ENCODE measurements at places on chromosomes 5 and 9.

DNA sequence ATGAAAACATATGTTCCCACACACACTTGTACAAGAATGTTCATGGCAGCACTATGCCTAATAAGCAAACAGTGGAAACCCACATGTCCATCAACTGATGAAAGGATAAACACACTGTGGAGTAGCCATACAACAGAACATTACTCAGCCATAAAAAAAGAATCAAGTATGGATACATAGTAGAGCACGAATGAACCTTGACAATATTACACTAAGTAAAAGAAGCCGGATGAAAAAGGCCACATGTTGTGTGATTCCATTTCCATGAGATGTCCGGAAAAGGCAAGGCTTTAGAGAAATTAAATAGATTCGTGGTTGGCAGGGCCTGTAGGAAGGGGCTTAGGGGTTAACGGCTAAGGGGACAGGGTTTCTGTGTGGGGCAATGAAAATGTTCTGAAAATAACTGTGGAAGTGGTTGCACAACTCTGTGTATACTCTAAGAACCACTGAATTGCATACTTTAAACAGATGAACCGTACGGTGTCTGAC lies 51.4 kb downstream of the COL23A1 start:
- no peak for DNase-seq

DNA sequence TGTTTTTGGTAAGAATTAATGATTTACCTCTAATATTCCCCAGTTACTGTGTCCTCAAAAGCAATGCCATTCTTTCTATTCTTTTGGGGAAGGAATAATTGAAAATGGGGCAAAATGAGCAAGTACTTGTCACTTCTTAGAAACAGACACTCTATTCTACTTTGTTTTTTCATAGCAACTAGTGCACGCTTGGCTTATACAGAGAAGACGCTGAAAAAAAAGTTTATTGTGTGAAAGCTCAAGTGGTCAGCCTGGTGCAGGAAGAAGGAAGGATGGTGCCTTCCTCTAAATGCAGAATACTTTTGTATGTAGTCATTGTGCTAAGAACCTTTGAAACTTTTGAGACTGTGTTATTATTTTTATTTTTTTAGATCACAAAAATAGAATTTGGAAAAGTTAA lies 29.6 kb downstream of the ANKDD1B start:
- no peak for DNase-seq

- DNase-seq: no peak
Measured at GRCh38 chr9:3954331-3955304, 345.2 kb downstream of the GLIS3 start.

- DNase-seq: no peak
Measured at GRCh38 chr9:137070906-137071275, 534 bp upstream of the SAPCD2 start.

DNA sequence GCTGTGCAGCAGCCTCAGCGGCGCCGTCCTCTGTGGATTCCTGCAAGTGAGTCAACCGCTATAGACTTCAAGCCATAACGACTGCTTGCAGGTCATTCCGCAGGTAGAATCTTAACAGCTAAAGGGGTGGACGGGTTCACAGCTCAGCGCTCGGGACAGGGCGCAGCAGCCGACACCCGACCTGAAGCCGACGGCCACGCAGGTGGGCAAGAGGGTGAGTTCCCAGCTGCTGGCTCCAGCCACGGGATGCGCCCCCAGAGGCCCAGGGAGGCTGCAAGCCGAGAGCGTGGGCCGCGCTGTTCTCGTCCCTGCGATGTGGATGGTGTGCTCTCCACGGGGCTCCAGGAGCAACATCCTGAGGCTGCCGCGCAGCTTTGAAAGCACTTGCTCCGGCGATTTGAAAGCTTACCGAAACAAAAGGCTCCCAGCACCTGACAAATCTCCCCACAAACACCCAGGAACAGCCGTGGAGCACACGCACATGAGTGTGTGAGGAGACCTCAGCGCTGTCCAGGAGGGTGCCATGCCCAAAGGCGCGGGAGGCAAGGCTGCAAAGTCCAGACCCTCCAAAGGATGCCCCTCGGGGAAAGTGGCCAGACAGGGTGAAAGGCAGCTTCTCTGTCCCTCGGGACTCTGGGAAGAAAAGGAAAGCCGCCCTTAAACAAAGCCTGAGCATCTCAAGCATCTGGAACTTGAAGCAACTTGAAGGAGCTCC lies 48.7 kb downstream of the EXD3 start:
- DNase-seq: no peak

DNA sequence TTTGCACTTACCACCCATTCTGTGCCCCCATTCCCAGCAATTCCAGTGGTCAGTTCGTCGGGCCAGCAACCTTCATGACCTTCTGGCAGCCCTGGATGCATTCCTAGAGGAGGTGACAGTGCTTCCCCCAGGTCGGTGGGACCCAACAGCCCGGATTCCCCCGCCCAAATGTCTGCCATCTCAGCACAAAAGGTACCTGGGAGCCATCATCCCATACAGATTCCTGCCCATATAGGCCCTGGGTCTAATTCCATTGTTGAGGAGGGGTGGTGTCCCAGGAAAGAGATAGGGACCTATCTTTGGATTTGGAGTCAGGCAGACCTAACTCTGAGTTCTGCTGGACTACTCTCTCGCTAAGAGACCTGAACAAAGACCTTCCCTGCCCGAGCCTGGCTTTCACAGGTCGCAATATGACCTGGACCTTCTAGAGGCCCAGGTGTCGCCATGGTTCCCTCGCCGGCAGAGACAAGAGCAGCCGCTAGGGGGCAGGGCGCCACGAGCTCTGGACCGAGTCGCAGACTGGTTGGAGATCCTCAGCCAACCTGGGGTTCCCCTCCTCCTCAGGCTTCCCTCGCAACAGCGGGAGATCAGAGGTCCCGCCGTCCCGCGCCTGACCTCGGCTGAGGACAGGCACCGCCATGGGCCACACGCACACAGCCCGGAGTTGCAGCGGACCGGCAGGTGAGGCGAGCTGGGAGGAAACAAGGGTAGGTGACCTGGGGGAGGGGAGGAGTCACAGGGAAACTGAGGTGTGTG lies 3.1 kb downstream of the SLC4A9 start:
- DNase-seq: peak; percentile 69

DNA sequence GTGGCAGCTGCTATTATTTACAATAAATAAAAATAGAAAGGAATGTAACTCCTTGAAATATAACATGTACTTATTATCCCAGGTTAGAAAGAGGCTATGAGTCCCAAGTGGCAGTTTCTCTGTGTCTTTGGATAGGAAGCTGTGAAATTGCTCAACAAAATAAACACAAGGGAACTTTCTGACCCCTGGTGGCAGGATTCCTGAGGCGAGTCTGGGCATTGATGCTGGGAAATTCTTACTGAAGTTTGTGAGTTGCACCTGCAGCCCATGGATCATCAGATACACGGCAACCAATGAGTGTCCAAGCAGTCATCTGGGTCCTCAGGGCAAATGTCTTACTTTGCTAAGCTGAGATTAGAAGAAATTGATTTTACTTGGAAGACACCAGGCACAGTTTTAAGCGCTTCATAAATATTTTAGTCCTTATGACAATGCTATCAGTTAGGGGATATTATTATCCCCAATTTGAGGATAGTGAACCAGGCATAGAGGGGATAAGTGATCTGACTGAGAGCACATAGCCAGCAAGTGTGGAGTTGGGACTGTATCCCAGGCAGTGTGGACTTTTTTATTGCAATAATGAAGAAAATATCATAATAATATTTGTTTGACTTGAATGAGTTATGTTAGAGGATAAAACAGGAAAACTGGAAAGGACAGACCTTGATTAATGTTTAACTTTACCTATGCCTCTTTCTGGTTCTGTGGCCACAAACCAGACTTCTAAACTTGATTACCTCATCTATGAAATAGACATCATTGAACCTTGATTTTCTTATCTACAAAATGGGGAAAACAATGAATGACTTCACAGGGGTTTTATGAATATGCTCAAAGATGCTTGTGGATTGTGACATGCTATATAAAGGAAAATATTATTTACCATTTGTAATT lies 265.5 kb upstream of the ADAMTSL1 start:
- no peak for DNase-seq

DNA sequence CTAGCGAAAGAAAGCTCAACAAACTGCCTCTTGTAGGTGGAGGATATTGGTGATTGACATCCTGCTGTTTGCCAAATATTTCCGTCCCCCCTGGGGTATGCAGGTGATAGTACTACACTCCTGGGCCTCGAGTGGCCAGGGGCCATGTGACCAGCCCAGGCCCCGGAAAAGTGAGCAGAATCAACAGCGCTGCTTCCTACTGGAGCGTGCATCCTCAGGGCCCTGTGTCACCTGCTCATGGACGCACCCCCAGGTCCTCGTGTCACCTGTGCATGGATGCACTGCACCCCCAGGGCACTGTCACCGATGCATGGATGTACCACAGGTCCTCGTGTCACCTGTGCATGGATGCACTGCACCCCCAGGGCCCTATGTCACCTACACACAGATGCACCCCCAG lies 43.8 kb downstream of the ADAMTS16 start:
- DNase-seq: no peak

- DNase-seq: no peak
Measured at GRCh38 chr5:173565491-173566072, 50.9 kb downstream of the BOD1 start.

DNA sequence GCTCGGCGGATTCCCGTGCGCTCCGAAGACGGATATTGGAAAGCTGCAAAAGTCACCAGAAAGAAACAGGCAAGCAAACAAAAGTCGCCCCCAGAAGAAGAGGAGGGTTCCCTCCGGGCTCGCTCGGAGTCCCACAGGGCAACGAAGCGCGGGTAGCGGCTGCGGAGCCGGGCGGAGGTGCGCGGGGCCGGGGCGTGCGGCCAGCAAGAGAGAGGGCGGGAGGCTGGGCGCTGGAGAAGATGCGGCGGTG lies at the start of gene FBN2:
TSS of gene FBN2 (minus strand) at position 246 of the 250 bp plus-strand sequence. CDS start 642 bp downstream, outside the sequence.
- DNase-seq: no peak

DNA sequence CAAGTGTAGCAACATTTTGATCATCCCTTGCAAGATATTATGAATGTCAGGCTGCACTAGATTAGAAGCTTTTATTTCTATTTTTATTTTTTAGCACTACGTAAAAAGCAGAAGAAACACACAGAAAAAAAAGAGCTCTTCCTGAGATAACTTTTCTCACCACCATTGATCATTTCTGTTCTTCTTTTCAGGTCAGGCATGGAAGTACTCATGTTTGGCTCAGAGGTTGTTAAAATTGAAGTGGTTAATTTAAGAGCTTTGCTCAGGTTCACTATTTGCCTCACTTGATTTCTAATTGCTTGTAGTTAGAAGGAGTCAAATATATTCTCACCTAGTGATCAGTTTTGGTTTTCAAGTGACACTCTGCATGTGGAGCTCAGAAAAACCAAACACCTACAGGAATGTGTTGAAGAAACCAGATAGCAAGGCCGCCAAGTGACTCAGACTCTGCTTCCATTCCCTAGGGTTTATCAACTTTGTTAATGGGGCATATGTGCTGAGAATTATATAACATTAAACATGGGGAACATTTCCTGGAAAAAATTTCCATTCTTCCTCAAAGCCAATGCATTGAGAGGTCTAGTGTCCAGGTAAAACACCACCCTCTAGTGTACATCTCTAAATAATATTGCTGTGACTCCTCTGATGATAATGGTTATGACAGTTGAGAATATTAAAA lies 679.8 kb downstream of the CETN3 start:
- DNase-seq: no peak

All from central memory CD8-positive, alpha-beta T cell (primary cell).